ENCODE measurements at places on chromosomes 16 and 17. TPM values are rescaled to one million over a fixed set of nuclear protein-coding genes. Genes with fewer than 3 reads are reported as not detected.

GRCh38 chr17:8254881-8255280 is 5.8 kb downstream of the PFAS start:
- peaks cover 61% of the 10 kb centered on the region for H3K36me3 ChIP-seq
- H3K4me3 ChIP-seq, result no peak overlapping the region
- peaks cover 4% of the 10 kb centered on the region for H3K4me1 ChIP-seq
- no peak for DNase-seq
- H3K27ac ChIP-seq, result no peak overlapping the region

GRCh38 chr16:3054965-3055733 is 8.8 kb downstream of the MMP25 start:
- no peak overlapping the region for H3K27ac ChIP-seq
- no peak for DNase-seq
- peaks cover 49% of the 10 kb centered on the region for H3K4me1 ChIP-seq
- H3K27me3 ChIP-seq, result no peaks in the 10 kb centered on the region
- H3K36me3 ChIP-seq, result peaks cover 5% of the 10 kb centered on the region

KPNA2 gene
- total RNA-seq, result 26.3 TPM

WNK4 gene
- 4.9 TPM for total RNA-seq

All from stomach (tissue), 19 donors.